ENCODE measurements at places on chromosomes 5 and 9.
A peak's percentile ranks its signal among the peaks of the same experiment; 100 is the strongest.

DNA sequence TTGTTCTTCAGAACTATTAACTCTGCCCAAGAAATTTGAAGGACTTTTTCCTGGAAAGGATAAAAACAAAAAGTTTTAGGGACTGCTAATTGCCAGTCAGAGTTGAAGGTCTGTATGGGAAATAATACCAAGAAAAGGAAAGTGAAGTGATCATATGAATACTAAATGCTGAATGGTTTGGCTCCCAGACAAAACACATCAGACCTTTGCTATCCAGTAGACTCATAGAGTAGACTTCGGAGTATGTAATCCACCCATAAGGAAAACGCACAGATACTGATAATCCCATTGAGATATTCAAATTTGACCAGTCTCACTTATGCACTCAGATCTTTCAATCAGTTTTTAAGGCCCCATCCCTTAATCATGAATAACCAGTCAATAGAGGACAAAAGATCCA lies 319.0 kb upstream of the PTGER4 start:
- no peak for DNase-seq

- DNase-seq: no peak
These were observed 45.2 kb upstream of the NOTCH1 start for GRCh38 chr9:136590821-136591752.

DNA sequence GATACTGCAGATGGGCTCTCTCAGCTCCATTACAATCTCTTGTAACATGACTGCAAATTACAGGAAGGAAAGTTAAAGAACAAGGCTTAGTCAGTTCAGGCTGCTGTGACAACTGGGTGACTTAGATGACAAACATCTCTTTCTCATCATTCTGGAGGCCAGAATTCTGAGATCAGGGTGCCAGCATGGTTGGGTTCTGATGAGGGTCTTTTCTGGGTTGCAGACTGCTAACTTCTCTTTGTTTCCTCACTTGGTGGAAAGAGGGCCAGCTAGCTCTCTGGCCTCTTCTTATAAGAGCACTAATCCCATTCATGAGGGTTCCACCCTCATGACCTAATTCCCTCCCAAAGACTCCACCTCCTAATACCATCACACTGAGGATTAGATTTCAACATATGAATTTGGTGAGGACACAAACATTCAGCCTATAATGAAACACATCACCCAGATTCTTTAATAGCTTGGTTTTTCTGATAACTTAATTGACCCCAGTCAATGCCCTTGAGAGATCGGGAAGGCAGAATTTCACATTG lies 73.6 kb upstream of the MAMDC2 start:
- no peak for DNase-seq

- DNase-seq: no peak
These were observed 3.1 kb downstream of the TSPAN17 start for GRCh38 chr5:176650354-176650884.

GRCh38 chr9:14165376-14166035 lies 148.4 kb downstream of the NFIB start:
- DNase-seq: no peak

GRCh38 chr9:29214690-29215253 lies 1641.5 kb upstream of the C9orf72 start:
- no peak for DNase-seq

- no peak for DNase-seq
These were observed 37.9 kb downstream of the NRG2 start for GRCh38 chr5:140005145-140005591.

- DNase-seq: no peak
These were observed 275.9 kb downstream of the MAN2A1 start for GRCh38 chr5:109965634-109966033.

DNA sequence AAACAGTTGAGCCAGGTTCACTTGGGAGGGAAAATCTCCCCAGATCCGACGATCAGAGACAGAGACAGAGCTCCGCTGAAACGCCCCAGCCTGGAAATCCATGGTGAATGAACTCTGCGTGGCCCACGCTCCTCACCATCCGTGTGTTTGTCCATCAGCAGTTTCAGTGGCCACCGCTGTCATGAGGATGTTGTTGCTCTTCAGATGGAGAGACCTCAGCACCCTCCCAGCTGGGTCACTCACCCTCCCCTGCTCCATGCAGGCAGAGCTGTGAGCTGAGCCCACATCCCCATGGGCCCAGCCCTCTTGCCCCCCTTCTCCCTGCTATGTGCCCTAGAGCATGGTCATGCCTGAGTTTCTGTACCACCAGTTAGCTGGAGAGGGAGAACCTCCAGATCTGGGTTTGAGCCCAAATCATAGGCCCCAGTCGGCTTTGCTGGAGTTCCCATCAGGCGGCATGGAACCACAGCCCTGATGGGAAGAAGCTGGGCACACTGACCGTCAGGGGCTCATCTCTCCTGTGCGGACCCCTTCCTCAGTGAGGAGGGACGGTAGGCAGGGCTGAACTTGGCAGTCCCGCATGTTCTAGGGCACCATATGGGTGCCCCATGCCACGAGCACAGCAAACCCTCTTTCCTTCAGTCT lies 154.4 kb upstream of the COL5A1 start:
- DNase-seq: no peak

GRCh38 chr5:57642066-57642465 lies 159.5 kb upstream of the ACTBL2 start:
- no peak for DNase-seq

DNA sequence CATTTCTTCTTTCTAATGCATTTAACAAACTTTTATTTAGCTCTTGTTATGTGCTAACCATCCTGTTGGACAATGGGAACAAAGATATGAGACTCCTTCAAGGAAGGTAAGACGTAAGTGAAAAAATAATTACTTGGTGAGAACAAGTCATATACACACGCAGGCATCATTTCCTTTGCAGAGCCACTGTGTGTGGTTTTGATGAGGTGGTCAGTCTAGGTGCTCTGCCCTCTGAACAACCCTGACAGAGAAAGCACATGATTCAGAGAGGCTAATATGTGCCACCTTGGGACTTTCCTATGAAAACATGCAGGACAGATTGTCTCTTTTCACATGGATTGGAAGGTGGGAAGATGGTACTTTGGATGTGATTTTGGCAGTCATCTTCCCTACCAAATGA lies 1162.5 kb upstream of the DMAC1 start:
- DNase-seq: no peak

DNA sequence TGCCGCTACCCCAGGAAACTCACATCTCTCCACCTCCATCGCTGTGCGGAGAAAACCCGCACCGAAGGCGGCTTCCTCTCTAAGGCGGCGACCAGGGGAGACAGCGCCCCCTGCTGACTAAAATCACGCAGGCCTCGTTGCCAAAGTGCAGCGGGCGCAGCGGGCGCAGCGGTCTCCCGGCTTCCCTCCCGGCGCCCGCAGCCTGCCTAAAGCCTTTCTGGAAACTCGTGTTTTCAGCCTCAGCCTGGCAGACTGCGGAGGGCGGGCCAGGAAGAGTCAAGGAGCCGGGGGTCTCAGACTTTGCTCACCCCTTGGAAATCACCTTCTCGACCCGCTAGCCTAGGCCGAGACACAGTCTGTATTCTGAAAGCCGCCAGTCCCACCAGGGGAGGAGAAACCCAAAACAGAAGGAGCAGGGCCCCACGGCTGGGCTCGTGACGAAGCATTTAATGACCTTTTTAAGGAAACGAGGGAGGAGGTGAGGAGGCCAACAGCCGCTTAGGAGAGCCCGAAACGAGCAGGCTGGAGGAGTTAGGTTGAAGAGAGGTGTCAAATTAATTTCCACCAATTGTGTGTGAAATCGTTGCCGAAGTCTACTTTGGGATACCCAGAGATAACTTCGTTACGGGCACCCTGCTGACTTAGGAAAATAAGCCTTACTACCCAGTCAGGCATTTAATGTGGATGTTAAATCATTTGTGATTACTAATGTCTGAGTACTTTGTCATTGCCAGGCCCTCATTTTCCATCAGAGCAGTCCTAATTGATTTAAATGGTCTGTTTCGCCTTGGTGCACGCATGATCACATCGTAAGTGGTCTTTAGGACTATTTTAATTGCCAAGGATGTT lies 7.3 kb upstream of the FOXB2 start:
- peak; percentile 41 for DNase-seq

DNA sequence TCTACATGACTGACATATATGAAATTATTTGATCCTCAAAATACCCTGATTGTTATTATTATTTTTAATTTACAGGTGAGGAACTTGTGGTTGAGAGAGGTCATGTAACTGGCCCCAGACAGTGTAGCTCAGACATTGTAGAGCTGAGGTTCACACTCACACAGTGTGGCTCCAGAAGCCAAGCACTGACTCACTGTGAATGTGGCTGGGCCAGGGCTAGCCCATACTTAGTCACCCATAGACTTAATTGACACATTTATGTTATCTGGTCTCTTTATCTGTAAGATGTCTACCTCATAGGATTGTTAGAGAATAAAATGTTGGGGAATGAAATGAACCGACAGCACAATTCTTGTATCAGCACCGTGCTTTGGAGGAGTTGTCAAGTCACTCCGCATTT lies 24.9 kb upstream of the CCDC112 start:
- no peak for DNase-seq

GRCh38 chr9:112605518-112605917 lies 112.4 kb downstream of the INIP start:
- no peak for DNase-seq

- no peak for DNase-seq
These were observed 2.1 kb upstream of the PRDM12 start for GRCh38 chr9:130662099-130662969.
